ENCODE measurements at places on chromosomes 3 and 15.

- DNase-seq, result no peak
These were observed 43.5 kb downstream of the CA12 start for GRCh38 chr15:63338170-63338569.

DNA sequence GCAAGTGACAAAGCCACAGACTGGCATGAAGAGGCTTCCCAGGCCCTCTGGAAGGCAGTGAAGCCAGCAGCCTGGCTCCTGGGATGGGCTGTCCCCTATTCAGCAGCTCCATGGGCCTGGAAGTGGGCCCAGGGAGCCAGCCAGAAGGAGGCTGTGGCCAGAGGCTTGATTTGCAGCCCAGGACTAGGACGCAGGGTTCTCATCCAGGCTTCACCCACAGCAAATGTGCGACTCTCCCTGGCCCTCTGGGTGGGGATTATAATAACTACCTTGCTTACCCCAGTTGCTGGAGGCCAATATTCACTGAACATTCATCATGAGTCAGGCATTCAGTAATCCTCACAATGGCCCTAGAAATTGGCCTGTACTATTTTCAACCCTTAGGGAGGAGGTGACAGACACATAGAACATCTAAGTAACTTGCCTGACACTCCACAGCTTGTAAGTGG, 24.6 kb upstream of the SRP14 start:
- DNase-seq, result no peak

- DNase-seq, result no peak
These were observed 60.6 kb downstream of the LSAMP start for GRCh38 chr3:116384717-116385116.

DNA sequence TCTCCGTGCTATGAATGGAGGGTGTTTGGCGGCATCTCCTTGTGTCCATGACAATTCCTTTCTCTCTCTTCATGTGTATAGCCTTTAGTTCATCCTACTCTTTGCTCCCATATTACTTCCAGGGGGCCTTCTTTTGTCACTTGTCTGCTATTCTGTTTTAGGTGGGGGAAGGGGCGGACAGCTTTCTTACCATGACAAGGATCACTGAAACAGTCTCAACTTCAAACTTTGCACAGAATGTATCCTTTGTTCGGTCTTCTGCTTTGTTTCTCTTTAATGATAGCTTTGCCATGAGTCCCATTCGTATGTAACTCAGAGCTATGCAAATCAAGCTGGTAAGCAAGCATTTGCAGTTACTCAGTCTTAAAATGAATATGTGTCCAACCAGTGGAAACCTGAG, 294.2 kb downstream of the TIGIT start:
- DNase-seq, result no peak

DNA sequence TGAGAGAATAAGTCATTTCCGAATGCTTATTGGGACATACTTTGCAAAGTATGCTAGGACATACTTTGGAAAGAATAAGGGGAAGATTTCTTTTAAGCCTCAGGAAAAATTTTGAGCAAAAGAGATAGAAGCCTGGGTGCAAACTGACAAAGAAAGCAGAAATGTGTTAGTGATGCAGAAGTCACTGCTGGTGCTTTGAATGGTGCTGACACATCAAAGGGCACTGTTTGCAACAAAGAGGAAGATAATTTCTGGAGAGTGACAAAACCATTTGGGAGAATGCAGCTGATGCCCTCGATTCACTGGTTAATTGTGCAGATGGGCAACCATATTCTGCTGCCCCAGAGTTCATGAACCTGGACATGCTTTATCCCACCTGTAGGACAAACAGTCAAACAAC, 11.0 kb upstream of the RAP2B start:
- no peak for DNase-seq

Measured in activated gamma-delta T cell treated with anti-CD3 and anti-CD28 coated beads, Interleukin-2, amount 50 U/mL, for 16 hours (primary cell).